ENCODE measurements at places on chromosomes 5 and 9.

- DNase-seq, result peak; percentile 98
These were observed 10.9 kb upstream of the PCDHB1 start for GRCh38 chr5:141040093-141040770.

DNA sequence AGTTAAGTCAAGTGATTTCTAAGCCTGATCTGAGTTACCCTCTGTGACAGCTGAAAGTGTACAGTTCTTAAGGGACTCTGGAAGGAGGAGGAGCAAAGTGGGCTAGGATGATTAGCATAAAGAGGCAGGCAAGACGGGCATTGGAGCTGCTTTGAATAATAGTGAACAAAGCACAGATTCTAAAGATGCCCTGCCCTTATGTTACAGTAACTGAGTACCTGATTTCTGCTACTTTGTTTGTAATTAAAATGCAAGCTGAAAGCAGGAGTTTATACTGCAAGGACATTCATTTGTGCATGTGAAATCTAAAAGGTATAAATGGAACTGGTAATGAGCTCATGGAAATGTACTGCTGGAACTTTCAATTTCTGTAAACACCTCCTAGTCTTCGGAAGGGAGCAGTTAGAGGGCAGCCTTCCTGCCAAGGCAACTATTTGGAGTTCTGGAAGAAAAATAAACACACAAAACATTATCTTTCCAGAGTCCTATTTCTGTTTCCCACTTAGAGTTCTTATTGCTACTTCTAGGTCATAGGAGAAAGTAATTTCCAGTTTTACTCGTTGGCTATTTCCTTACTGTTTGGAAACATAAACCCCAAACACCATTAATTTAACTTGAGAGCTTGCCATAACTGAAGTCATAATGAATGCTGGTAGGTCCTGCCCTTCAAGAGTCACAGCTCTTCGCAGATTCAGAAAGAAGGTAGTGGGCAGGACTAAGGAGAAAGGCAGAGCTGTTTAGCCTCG, at the start of gene RANBP3L:
Gene RANBP3L (minus strand): TSS at position 45 of the 746 bp plus-strand sequence. CDS start 486 bp downstream, outside the sequence.
- DNase-seq, result no peak

DNA sequence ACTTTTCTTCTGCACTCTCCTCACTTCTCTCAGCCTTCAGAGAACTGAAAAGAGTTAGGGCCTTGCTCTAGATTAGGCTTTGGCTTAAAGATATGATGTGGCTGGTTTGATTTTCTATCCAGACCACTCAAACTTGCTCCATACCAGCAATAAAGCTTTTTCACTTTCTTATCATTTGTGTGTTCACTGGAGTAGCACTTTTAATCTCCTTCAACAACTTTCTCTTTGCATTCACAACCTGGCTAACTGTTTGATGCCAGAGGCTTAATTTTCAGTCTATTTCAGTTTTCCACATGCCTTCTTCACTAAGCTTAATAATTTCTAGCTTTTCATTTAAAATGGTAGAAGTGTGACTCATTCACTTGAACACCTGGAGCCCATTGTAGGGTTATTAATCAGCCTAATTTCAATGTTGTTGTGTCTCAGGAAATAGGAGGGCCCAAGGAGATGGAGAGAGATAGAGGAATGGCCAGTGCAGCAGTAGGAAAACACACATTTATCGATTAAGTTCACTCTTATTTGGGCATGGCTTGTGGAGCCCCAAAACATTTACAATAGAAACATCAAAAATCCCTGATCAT, 5.9 kb downstream of the ATPSCKMT start:
- DNase-seq, result no peak

- no peak for DNase-seq
These were observed 150.7 kb downstream of the RXRA start for GRCh38 chr9:134476942-134477335.

GRCh38 chr9:130043654-130044623, 950 bp upstream of the FNBP1 start:
- DNase-seq, result peak; percentile 54

- no peak for DNase-seq
These were observed 267.5 kb downstream of the NR3C1 start for GRCh38 chr5:143135832-143136551.

DNA sequence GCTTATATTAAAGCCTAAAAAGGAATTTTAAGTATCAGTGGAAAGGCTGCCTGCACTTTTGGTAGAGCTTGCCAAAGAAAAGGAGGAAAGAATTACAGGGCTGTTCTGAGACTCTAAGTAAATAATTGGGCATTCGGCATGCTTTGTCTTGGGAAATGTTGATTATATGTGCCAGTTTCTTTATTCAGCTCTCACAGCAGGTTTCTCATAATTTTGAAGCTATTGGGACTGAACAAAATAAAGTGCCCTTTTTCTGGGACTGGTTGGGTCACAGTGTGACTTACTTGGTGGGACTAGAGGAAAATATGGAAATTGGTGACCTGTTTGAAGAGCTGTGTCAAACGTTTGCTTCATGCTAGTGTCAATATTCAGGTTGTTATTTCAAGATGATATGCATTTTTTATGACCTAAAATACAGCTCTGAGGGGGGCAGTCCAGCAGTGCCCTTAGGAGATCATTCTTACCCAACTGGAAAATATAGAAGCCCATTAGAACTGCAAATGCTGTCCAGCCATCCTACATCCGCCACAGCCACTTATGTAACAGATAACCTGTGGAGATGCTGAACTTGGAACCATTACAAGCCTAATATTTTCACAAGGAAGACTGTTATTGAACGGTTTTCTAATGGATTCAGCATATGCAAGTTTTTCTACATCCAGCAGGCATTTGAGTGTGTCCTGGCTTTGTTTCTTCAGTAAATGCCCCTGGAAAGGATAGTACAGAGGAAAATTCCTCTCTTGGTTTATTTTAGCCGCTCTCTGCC, 122.4 kb downstream of the SNCAIP start:
- peak; percentile 99 for DNase-seq

- DNase-seq, result no peak
These were observed 37.9 kb downstream of the LHFPL2 start for GRCh38 chr5:78610636-78611035.

- no peak for DNase-seq
These were observed 4.9 kb upstream of the MVB12B start for GRCh38 chr9:126321742-126322141.

- DNase-seq, result no peak
These were observed 672.8 kb downstream of the ACTL7B start for GRCh38 chr9:108182950-108183381.

GRCh38 chr5:6902597-6902996, 189.4 kb downstream of the TENT4A start:
- peak; percentile 61 for DNase-seq

DNA sequence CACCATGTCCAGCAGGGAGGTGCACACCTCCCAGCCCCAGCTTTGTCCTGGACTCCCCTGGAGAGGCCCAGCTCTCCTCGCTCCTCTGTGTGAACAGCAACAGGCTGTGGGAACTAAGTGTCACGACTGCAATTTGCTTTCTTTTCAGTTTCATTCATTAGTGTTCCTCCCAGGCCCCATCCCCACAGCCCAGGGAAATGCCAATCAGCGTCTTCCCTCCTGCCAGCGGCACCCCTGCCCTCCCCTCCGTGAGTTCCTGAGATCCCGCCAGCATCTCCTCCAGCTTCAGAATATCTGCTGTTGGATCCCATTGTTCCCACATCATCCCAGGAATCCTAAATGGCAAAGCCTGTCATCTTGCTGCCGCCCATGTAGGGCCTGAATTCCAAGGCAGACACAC, 13.1 kb upstream of the RPL26L1 start:
- no peak for DNase-seq

DNA sequence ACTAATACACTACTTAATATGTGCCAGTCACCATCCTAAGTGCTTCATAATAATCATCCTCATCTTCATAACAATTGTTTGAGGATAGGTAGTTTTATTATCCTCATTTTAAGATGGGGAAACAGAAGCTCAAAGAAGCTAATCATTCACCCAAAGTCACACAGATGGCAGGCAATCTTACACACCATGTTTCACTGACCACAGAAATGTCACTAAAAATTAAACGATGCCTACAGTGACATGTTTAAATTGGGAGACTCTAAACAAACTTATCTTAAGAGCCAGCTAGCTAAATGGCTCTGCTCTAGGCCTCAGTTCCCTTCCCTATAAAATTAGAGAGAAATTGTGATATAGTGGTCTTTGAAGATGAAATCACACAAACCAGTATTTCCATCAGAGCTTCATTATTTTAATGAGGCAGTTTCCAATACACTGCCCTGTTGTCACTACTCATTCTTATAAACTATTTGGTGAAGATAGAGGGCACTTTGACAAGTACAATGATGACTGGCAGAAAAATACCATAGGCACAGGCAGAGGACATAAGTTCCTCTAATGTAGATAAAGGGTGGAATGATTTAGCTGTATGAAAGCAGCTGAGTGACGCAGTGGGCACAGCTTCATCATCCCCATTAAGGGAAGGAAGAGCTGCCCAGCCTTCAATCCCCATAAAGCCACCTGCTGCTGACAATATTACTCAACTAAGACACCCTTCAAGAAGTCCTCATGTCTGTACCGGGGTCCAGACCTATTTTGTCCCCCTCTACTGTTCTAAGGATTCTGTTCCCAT, 224.1 kb downstream of the ACTL7B start:
- no peak for DNase-seq

DNA sequence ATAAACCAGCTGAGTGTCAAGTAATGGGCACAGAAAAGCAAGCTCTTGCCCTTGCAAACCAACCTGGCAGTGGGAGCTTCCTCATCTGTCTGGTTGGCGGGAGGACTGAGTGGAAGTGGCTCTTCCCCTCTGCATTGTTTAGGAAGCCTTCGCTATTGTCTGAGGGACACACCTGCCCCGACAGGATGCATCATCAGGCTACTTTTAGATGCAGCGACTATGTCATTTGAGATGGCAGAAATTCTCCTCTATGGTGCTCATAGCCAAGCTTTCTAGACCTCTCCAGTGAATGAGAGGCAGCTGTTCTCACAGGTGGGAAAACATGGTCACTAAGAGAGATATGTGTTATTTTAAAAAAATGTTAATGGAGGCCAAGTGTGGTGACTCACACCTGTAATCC, 104.0 kb downstream of the DOCK8 start:
- no peak for DNase-seq

DNA sequence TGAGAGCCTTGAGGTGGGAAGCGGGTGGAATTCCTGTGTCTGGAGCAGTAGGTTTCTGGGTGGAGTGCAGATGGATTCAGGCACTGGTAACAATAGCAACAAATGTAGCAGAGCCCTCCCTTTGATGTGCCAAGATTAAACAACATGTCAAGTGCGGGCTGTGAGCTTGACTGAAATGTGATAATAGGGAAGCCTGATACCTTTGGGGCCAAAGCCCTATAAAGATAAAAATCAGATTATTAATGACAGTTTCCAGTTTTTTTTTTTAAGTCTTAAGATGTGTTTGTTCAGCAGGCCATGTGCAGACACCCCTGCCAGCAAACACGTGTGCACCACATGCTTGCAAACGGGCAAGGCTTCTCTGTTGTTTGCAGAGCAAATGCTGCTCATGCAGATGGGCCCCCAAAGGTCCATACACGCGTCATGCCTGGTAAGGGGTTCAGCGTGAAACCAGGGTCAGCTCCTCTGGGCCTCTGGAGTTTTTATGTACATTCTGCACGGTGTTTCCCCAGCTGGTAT, 193.2 kb downstream of the GADD45G start:
- DNase-seq, result peak; percentile 92

GRCh38 chr5:109705596-109705995, 15.9 kb downstream of the MAN2A1 start:
- DNase-seq, result no peak

- no peak for DNase-seq
These were observed 2.1 kb downstream of the NDST1 start for GRCh38 chr5:150509992-150510391.

DNA sequence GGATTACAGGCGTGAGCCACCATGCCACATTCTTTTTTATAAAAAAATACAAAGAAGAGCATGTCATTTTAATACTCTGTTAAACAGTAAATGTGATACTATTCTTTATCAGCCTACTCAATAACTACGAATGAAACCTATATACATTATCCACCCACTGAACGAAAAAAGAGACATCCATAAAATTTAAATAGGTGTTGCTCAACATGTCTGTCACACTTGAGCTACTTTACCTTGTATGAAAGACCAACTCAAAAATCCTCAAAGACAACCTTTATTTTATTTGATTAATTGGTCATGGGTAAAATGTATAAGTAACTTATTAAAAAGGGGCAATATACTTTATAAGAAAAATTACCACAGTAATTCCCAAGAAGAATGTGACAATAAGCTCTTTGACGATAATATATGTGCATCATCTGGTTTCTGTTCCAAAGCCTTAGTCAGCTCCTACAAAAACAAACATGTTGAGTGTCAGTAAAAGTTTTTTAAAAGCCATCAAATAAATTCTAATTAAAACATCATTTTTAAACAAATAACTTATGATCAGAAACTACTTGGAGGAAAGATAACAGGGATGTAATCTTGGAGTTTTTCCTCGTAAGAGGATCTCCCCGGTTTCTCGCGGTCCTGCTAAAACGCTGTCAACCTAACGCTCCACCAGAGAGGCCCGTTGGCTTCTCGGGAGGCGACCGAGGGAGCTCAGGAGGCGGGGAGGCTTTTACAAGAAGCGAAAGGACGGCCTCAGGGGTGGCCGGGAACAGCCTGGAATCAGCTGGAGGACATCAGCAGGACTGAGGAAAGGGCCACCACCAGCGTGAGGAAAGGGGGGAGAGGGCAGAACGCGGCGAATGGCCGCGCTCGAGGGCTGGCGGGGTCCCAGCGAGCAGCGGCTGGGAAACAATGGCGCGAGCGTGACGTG, 13.5 kb upstream of the ANKRD18B start:
- peak; percentile 88 for DNase-seq

DNA sequence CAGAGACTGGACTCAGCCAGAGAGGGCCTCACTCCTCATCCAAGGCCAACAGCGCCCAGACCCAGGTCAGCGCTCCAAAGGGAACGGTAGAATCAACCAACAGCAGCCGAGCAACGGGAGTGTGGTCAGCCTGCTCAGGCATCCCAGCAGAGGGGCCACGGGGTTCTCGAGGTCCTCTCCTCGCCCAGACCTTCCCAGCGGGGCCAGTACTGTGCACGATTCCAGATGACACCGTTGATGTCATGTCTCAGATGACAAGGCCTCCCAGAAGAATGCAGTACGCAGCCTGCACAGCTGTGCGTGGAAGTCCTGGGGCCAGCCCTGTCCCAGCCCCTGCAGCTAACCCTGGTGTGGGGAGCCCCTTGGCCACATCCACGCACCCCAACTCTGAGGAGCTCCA, 141.0 kb upstream of the PPP1R26 start:
- DNase-seq, result no peak

- DNase-seq, result no peak
These were observed 30.4 kb downstream of the MRPS30 start for GRCh38 chr5:44839018-44839681.

DNA sequence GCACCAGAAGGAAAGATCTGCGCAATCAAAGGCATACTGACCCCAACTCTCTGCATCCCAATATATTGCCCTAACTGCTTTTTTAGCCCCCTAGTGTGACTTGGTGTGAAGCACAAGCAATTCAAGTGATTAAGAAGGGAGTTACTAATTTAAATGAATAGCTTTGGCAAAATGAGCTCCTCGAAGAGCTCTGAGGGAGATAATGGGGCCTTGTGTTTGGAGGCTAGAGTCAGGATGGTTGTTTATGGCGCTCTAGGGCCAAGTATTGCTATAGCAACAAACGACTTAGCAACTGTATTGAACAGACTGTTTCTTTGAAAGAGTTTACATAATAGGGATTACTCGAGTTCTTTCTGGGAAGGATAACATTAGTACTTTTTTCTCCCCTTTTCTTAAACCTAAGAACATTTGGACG, 11.5 kb upstream of the C5orf58 start:
- peak; percentile 73 for DNase-seq

Measured in NCI-H69 (cell line).